ENCODE measurements at places on chromosomes 13 and 19.

GRCh38 chr19:18419699-18420460 is 682 bp downstream of the SSBP4 start:
- no peak for DNase-seq

DNA sequence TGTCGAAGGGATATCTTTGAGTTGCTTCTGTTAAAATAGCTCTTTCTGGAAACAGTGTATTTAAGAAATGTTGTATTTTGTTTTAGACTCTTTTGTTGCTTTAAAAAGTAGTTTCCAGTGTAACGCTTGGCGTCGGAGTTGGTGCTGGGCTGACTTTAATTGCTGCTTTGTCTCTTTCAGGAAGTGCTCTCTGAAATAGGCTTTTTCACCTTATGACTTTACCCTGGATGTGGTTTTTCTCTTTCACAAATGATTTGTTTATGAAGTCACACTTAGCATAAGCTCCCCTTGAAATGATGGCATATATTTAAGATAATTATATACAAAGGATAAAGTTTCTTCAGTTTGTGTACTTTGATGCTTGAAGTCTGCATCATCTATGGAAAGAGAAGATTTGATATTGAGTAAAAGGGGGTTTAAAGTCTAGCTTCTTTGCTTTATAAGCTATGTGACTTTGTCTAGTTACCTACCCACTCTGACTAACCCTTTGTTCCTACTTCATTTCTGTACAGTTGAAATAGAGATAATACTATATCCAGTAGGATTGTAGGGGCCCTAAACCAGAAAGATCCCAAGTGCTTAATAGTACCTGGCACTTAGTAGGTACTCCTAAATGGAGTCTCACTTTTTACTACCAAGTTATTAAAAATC is at the start of gene GPR18:
Gene GPR18 (minus strand): TSS at position 170 of the 651 bp plus-strand sequence. CDS start 2,507 bp downstream, outside the sequence.
- DNase-seq = no peak

- no peak for DNase-seq
These were observed 1128.9 kb downstream of the EFNB2 start for GRCh38 chr13:105406551-105406950.

DNA sequence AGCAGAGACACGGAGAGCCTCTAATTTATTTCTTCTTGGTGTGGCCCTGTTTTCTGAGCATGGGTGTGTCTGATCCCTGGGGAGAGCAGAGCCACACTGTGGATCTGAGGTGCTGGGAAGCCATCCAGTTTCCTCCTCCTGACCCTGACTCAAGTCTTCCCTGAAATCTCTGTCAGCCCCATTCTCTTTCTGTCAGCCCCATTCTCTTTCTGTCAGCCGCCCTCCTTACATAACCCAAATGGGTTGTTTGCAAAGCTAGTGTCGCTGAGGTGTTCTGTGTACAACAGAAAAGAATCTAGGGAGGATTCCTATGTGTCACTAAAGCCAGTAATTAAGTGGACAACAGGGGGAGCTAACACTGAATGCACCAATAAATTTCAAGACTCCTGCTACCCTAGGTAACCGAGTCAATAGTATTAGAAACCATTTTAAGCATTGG is 50.2 kb downstream of the LRCH1 start:
- DNase-seq = no peak

DNA sequence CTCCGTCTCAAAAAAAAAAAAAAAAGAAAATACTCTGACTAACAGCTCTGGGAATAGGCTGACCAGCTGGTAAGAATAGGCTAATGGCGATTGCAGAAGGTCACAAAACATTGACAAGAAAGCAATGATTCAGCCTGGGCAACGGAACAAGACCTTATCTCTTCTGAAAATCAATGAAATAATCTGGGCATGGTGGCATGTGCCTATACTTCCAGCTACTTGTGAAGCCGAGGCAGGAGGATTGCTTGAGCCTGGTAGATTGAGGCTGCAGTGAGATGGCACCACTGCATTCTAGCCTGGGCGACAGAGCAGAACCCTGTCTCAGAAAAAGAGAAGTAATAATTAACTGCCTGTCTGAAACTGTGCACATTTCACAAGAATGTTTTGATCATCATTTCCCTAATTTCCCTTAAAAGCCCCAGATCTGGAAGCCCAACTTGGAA is 18.8 kb upstream of the MTRF1 start:
- no peak for DNase-seq

- no peak for DNase-seq
These were observed 202.5 kb upstream of the RFC3 start for GRCh38 chr13:33615436-33615835.

GRCh38 chr13:111282997-111283396 is 37.4 kb upstream of the TEX29 start:
- no peak for DNase-seq

GRCh38 chr13:46032341-46032740 is 20.2 kb downstream of the ZC3H13 start:
- DNase-seq = no peak

GRCh38 chr19:22628401-22628800 is 5.7 kb upstream of the ZNF492 start:
- DNase-seq = no peak

DNA sequence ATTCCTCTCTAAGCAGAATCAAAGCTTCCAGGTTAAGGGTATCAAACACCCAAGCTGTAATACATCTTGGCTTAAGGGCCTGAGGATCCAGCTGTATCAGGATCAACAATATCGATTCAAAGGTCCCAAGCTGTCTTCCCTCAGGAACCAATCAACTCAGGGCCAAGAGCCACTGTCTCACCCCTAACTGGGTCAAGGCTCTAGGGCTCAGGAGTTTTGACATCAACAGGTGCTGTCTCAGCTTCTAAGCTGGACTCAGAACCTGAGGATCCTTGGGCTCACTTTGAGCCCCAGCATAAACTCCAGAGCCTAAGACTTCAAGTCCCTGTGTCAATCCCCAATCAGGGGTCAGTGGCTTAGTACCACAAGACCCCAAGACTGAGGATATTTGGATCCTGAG is 917 bp downstream of the FBXW9 start:
- DNase-seq = no peak

- no peak for DNase-seq
These were observed 38.1 kb upstream of the RANBP3 start for GRCh38 chr19:6015841-6016545.

GRCh38 chr19:31639306-31639705 is 290.1 kb upstream of the TSHZ3 start:
- no peak for DNase-seq

- no peak for DNase-seq
These were observed 43.5 kb downstream of the GGACT start for GRCh38 chr13:100544866-100545683.

GRCh38 chr13:90732049-90732448 is 615.4 kb upstream of the MIR17HG start:
- DNase-seq = no peak

DNA sequence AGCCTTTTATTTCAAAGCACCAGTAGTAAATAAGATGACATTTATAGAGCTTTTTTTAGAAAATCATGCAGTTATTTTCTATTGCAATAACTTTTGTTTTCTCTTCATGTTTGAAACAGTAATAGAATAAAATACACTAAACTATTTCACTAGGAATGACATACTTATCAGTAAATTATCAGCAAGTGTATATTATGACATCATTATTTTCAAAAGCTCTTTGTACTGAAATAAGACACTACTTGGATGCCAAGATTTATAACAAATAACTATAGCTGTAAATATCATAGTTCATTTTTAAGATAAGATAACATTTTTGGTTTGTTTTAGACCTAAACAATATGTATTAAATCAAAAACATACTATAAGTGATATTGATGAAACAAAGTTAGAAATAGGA is 56.8 kb downstream of the STOML3 start:
- DNase-seq = no peak

GRCh38 chr19:10510301-10510802 is 6.9 kb downstream of the S1PR5 start:
- peak; percentile 61 for DNase-seq

DNA sequence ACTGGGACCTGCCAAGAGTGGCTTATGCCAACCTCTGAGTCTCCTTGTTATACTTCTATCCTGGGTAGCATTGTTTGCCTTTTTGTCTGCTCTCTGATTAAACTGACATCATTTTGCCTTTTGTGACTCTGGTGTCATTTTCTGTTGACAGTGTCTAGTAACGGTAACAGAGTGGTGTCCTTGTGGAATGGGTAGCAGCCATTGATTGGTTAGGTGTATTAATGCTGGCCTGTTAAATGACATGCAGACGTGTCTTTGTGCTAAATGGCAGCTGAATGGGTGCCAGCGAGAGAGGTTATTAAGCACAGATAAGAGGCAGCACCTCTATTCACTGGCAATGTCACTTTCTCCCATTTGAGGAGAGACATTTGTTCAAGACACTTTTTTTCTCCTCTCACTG is 1289.4 kb downstream of the PCDH9 start:
- DNase-seq = no peak

GRCh38 chr19:883661-884211 is 9.3 kb downstream of the MED16 start:
- no peak for DNase-seq

DNA sequence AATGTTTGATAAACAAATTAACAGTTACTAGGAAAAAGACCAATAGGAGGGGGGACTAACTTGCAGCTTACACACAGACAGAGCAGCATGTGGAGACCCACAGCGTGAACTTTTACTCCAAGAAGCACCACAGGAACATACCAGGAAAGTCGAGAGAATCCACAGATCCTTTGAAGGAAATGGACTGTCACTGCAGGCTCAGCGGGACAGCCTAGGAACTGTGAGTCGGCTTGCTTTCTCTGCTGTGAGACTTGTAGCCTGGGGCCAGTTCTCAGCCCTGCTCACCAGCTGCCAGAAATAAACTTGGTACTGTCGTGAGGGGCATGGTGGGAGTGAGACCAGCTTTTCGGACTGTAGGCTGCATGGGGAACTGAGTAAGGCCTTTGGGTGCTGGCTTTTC is 1211.5 kb downstream of the PCDH17 start:
- DNase-seq = no peak

- DNase-seq = no peak
These were observed 31.5 kb downstream of the ACTN4 start for GRCh38 chr19:38678891-38679494.

DNA sequence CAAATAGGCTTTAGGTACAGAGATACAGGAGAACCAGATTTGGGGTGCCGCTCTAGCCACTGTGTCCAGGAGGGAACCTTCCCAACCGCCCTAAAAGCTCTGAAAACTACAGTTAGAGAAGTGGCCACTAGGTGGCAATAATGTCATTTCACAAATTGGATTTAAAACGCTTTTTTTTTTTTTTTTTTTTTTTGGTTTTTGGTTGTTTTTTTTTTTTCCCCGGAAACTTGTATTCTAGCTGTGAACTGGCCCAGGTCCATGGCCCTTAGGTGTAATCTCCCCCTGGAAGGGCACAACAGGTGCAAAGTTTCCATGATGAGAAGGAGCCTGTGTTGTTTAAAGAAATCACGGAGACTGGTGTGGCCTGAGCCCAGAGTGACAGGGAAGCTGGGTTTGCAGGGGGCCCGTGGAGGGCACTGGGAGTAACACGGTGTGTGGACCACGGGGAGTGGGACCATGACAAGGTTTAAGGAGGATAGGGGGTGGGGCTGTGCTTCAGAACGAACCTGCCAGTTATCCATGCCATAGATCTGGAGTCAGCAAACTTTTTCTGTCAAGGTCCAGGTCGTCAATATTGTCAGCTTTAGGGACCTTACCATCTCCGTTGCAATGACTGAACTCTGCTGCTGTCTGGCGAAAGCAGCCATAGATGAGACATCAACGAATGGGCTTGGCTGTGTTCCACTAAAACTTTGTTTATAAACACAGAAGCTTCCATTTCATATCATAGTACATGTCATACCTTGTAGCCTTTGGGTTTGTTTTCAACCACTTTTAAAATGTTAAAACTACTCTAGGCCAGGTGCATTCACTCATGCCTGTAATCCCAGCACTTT is 10.1 kb downstream of the OR1I1 start:
- no peak for DNase-seq

DNA sequence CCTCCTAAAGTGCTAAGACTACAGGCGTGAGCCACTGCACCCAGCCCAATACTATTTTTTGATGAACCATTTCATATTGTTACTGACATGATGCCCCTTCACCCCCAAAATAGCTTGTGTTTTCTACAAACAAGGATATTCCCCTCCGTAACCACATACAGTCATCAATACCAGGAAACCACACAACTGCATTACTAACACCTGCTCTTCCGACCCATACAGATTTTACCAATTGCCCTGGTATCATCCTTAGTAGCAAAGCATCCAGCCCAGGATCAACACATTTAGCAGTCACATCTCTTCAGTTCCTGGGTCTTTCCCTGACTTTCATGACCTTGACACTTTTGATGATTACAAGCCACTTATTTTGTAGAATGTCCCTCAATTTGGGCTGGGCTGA is 33.6 kb downstream of the KCTD15 start:
- DNase-seq = no peak

DNA sequence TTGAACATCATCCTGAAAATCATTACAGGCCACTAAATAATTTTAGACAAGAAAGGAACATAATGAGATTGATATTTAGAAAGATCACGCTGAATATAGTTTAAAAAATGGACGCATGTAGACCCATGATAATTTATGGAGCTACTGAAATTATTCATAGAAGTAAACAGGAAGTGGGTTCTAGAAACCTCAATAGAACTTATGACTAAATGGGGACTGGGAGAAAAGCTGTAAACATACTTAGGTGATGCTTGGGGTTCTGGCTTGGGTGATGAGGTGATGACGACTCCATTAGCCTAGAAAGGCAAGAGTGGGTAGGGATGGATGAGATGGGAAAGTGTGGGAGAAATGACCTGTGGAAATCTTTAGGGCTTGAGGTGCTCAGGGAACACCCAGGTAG is 484.0 kb downstream of the MYO16 start:
- DNase-seq = no peak

DNA sequence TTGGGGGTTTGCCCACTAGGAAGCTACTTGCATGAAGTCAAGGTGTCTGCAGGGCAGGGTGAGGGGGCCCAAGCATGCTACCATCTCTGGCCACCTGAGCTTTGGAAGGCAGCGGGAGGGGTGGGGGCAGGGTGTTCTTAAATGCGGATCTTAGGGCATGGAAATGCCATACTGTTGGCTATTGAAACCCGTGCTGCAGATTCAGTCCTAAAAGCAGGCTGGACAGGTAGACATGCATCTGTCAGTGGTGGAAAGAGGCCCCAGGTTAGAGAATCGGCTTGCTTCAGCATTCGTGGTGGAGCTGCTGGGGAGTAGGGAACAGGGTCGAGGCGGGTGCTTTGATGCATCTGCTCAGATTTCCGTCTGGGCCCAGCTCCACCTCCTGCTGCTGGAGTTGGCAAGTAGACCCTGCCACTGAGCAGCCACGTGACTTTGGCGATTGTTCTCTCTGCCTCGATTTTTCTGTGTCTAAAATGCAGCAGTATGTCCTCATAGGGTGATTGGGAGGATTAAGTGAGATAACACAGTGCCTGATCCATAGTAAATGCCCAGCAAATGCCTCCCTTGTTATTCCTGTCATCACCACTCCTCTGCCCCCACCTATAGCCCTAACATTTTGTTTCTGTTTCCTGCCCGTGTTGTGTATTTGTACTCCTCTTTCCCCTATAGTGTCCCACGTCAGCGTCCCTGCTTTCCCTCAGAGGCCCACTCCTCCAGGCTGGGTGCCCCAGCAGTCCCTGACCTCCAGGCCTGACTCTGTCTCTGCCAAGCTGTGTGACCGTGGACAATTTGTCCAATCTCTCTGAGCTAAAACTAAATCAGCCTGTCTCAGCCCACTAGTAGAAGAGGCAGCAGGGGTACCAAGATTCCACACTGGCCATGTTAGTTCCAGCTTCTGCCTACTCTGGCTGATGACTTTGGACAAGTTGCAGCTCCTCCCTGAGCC is 5.8 kb downstream of the PPP1R37 start:
- DNase-seq = no peak

GRCh38 chr13:71830736-71831135 is 36.3 kb downstream of the DACH1 start:
- no peak for DNase-seq
